ENCODE measurements at places on chromosomes 4 and X.
A peak's percentile ranks its signal among the peaks of the same experiment; 100 is the strongest.

- DNase-seq = no peak
Observed at GRCh38 chr4:21763855-21764254, 184.7 kb downstream of the KCNIP4 start.

- DNase-seq = no peak
Observed at GRCh38 chrX:122869171-122869570, 314.9 kb upstream of the GRIA3 start.

DNA sequence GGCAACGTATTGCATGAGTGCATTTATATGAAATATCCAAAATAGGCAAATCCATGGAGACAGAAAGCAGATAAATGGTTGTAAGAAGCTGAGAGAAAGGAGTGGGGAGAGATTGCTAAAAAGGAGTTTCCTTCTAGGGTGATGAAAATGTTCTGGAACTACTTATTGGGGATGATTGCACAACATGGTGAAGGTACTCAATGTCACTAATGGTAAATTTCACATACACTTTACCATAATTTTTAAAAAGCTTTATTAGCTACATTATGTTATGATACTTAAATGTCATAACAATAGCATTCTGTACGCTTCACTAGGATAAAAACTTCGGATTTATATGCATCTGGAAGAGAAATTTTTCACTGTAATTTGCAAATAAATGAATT, 56.7 kb upstream of the WDR19 start:
- DNase-seq = no peak

- peak; percentile 25 for DNase-seq
Observed at GRCh38 chr4:138897811-138898226, 117.8 kb upstream of the NOCT start.

DNA sequence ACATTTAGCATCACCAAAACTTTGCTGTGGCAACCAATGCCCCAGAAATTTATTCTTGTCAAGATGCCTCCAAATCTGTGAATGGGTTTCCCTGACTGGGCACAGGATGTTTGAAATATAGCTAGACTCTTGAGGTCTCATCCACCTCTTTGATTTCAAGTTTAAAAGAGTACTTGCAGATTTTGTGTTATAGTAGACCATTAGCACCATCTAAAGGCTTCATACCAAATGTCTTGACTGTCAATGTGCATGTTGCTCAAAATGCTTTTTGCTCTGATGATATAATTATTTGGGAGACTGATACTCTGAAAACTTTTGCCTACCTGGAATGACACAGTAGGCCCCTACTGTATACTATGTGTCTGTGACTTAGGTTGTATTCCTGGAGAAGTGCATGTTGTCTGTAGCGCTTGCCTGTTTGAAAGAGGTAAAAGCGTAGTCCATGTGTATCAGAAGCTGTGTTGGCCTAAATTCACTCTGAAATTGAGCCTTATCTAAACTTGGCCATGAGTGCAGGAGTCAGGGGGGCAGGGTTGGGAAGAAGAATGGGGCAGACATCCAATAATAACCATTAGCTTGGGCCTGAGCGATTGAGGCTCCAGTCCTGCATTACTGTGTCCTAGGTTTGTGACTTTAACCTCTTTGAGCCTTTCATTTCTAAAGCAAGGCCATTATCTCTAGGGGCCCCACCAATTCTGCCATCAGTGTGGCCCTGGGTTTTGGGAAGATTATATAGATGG, 33.8 kb downstream of the NDP start:
- DNase-seq = peak; percentile 6

- DNase-seq = no peak
Observed at GRCh38 chr4:80195441-80196140, 1.7 kb upstream of the PRDM8 start.

- DNase-seq = peak; percentile 72
Observed at GRCh38 chrX:134999469-134999868, 8.7 kb downstream of the SMIM10 start.

GRCh38 chrX:14801136-14801535, 71.7 kb downstream of the FANCB start:
- peak; percentile 28 for DNase-seq

DNA sequence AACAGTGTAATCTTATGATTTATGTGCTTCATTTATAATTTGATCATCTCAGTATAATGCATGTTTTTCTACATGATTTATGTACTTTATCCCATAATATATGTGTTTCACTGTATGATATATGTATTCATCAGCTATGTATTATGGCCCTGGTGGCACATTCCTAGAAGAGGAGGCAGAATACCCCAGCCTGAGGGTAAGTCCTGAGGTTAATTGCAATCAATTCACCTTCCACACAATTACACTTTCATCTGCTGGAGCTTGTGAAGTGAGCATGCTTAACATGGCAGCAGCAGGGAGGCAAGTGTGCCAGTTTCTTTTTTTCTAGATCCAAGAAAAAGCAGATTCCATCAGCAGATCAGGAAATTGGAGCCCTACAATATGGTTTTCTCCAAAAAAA, 81.2 kb downstream of the CXXC4 start:
- DNase-seq = no peak

- no peak for DNase-seq
Observed at GRCh38 chrX:79146640-79147390, 2.3 kb downstream of the GPR174 start.

GRCh38 chrX:30795981-30796958, 92.8 kb downstream of the TAB3 start:
- DNase-seq = no peak

Data from foreskin fibroblast (primary cell).